Keratinocyte (primary cell): ENCODE measurements at places on chromosomes 11 and 22.

DNA sequence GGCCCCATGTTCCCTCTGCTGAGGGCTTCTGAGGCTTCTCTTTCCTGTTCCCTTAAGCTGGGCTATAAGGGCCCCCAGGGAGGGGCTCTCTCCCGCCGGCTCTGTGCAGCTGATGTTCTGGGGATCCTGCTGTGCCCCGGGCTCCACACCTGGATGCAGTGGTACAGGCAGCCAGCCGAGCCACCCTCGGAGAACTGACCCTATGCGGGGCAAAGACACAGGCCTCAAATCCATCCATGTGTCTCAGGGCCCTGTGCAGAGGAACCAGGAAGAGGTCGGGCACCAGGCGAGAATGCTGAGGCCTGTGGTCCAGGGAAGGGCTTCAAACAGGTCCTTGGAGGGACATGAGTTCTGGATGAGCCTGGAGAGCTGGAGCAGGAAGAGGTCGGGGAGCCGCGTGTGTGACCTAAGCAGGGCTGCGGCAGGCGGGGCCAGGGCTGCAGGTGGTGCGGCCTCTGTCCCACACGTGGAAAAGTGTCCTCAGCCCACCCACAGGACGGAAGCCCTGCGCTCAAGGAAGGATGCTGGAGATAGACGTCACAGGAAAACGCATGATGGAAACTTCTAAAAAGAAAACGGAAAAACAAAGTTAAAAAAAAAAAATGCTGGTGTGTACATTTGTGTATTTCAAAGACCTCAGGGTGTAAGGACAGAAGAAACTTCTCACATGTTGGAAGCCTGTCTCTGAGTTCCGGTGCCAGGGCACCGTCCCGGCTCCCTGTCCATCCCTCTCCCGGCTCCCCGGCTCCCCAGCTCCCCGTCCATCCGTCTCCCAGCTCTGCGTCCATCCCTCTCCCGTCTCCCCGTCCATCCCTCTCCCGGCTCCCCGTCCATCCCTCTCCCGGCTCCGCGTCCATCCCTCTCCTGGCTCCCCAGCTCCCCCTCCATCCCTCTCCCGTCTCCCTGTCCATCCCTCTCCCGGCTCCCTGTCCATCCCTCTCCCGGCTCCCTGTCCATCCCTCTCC is 1149.2 kb downstream of the BRD1 start:
- DNase-seq, result no peak

- DNase-seq, result no peak
Observed at GRCh38 chr11:126127284-126127845, 64.7 kb upstream of the CDON start.

GRCh38 chr11:60241786-60242185 is 1.2 kb downstream of the MS4A4E start:
- DNase-seq, result no peak

DNA sequence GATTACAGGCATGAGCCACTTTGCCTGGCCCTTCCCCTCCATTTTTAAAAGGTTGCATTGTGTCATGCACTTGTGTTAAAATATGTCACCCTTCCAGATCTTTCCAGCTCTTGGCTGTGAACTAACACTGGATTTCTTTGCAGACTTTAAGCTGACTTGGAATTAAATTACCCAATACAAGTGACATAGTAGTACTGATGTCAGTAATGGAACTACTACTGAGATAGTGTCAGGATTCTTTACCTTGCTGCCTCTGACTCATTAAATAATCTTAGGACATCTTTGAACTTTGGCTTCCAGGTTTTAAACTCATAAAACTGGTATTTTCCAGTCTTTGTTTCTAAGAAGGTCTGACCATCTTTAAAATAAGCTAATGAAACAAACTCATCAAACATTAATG is 51.8 kb upstream of the OR4B1 start:
- DNase-seq, result no peak

- no peak for DNase-seq
Observed at GRCh38 chr11:92969634-92970347, at the start of gene MTNR1B. Gene MTNR1B (plus strand): TSS chr11:92969651. CDS start chr11:92969726, 75 bp downstream.

GRCh38 chr11:3231851-3232744 is at the start of gene MRGPRE:
Gene MRGPRE (minus strand): TSS chr11:3232417. CDS start chr11:3228799, 3,618 bp downstream.
- no peak for DNase-seq
